WERI-Rb-1 (cell line): ENCODE measurements at places on chromosomes 5 and 9.

DNA sequence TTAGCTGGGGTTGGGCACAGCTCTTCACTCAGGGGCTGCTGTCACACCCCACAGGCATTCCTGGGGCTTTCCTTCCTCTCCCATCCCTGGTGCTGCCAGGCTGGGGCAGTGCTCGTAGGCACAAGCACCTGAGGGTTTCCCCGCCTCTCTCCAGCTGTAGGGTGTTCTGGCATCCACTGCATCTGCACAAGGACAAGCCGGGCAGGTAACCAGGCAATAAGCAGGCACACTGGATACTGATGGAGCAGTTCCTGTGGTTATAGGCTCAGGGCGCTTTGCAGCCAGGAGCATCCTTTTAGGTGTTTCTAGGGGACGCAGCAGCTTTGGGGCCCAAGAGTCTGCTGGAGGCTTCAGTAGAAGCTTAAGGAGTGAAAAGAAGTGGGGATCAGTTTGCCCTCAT, 56.8 kb downstream of the ARHGEF37 start:
- no peak for DNase-seq

- no peak for DNase-seq
These were observed 31.2 kb downstream of the MRPL36 start for GRCh38 chr5:1768283-1769000.

- DNase-seq, result no peak
These were observed 142.5 kb downstream of the SNCAIP start for GRCh38 chr5:122454541-122454940.

- no peak for DNase-seq
These were observed 9.8 kb downstream of the DOCK2 start for GRCh38 chr5:169646856-169647255.

- peak; percentile 86 for DNase-seq
These were observed 685 bp downstream of the SLC24A2 start for GRCh38 chr9:19788152-19788551.

DNA sequence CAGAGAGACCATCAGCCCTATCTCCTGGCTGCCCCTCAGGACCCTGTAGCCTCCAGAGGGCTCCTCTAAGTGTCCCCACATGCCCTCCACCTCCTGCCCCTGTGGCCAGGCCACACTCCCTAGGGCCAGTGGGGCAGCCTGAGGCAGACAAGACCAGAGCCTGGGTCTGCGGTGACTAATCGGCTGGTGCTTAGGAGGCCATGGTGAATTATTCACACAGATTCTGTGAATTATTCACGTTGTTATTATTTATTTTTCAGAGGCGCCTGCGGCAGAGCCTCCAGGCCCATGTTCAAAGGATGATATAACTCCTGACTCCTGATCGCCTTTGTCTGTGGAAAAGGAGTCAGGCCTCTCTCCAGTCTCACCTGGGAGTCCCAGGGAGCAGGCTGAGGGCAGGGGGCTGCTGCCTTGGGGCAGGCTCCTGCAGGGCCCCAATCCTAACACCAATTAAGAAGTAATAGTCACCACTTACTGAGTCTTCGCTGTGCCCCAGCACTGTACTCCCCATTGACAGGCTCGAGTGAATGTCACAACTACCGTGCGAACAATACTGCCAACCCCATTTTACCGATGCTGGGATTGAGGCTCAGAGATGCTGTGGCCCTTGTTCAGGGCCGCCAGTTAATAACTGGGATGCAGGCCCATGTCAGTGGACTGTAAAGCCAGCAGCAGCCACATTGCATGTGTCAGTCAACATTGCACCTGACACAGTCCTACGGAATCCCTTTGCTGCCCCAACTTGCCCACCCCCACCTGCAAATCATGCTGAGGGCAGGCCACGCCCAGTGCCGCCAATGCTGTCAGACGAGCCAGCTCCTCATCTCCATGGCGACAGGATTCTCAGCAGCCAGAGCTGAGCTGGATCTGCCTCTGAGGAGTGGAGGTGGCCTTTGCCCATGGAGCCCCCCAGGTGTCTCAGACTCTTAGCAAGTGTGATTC, 94.9 kb downstream of the PCDH1 start:
- DNase-seq, result peak; percentile 38

- peak; percentile 21 for DNase-seq
These were observed 209.5 kb downstream of the ARHGAP26 start for GRCh38 chr5:142979636-142980035.

DNA sequence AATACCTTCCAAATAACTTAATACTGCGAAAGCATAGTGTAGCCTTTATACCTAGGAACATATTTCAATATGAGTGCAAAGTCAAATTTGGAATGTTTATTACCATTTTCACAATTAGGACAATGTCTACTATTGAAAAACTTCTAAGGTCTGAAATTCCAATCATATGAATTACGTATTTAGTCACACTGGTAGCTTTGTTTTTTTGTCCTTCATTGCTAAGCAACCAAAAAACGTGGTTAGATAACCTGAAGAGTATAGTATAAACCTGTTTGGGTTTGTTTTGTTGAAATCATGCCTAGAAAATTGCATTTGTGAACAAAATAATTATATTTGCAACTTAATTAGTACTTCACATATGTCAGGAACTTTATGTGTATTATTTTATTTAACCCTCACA, 134.2 kb downstream of the FBXO4 start:
- DNase-seq, result no peak

GRCh38 chr9:95027914-95028852, 289.3 kb downstream of the FANCC start:
- DNase-seq, result no peak

GRCh38 chr5:150758203-150758530, 650 bp downstream of the DCTN4 start:
- no peak for DNase-seq

GRCh38 chr5:5650242-5650641, 227.8 kb downstream of the ICE1 start:
- no peak for DNase-seq

- peak; percentile 22 for DNase-seq
These were observed 98.6 kb upstream of the SLC25A48 start for GRCh38 chr5:135735831-135736230.

DNA sequence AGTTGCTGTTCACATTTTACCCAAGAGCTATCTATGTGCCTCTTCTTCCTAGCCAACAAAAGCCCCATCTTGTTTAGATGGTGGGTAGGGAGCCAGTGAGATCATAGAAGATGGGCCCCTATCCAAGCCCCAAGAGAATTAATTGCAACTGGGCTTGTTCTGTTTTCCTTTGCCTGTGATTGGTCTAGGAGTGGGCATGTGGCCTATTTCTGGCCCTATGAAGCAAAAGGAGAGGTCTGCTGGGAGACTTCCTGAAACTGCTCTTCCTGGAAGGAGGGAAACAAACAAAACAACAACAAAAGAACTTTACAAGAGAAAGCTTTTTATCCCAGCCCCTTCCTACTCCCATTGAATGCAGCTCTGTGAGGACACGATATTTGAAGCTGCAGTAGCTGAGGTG, 32.5 kb upstream of the ALDOB start:
- DNase-seq, result no peak

DNA sequence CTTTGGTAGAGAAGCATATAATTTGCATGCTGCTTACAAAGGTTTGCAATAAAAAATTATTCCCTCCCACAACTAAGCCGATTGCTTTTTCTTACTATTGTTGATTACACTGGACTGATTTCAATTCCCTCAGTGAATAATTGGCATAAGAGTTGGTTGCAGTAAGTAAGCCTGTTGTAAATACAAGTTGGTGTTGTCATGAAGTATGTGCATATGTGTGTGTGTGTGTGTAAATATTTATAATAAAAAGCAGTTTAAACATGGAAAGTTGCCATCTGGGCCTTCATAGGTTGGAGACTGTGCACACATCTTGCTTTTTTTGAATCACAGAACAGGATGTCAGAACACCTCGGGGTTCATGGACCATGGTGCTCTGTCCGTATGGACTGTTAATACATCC, 131.2 kb downstream of the ATP10B start:
- DNase-seq, result no peak

DNA sequence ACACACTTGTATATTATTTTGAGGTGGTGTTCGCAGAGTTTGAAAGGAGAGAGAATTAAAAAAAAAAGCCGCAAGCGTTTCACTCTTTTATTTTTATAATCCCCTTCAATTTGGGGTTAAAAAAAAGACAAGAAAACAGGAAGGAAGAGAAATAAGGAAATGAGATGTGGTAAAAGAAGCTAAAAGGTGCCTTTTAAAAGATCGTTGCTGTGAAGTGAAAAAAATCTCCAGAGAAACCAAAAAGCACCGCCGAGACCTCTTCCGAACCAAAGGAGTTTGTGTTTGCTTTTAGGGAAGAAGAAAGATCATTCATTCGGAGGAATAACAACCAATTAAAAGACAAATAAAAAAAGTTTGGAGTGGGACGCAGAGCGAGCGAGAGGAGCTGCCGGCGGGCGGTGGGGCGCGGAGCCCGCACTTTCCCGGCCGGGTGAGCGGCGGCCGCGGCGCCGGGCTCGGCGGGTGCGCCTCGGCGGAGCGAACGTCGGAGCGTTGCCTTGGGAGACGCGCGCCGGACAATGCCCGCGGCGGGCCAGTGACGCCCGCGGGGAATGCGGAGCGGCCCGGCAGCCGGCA, 355 bp downstream of the TLE4 start:
- peak; percentile 16 for DNase-seq

DNA sequence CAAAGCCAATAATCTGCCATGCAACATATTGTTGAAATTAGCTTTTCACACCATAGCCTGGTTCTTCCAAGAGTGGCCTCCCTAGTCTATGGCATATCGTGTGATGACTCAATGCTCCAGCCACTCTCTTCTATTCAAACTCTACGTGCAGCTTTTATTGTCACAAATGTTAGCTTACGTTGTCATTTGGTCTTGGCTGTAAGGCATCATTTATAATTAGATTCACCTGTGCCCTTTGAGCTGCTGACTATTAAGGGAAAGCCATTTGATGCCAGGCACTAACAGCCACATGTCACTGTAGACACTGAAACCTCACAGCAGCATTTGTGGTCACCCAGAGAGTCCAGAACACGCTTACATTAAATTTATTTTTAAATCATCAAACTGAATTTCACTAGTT, 66.8 kb downstream of the APBA1 start:
- no peak for DNase-seq

GRCh38 chr5:27769748-27770402, 731.5 kb upstream of the CDH9 start:
- DNase-seq, result no peak

DNA sequence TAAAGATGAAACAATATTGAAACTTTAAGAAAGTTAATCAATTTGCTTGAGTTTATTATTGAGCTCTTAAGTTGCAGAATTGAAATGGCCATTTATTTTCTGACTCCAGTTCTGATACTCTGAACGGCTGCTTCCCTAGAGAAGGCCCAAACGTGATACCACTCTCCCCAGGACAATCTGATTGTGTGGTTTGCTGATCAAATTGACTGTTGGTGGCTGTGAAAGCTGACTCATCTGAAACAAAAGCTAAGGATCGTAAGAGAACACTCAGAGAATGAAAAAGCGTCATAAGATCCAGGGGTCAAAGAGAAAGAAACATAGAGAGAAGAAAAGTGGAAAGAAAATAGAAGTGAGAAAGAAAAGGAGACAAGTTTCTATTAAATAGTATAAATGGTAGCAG, 147.2 kb downstream of the IZUMO3 start:
- no peak for DNase-seq

DNA sequence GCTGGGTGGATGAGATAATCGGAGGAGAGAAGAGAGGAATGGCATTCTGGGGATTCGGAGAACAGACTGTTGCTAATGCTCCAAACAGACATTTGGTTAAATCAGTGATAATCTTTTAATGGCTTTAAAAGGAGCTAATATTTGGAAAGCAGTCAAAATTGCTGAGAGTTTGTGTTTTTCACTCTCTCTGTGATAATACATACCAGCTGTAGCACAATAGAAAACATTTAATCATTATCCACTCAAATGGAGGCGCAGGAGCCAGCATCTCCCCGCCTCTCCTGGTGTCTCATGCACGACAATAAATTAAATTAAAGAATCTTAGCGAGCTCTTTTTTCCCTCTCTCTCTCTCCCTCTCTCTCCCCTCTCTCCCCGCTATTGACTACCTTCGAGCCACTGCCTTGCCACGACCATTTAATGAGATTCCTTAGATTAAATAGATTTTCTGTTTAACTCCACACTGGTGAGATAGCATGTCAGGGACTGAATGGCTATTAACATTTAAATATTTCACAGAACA, 268.6 kb upstream of the MVB12B start:
- DNase-seq, result no peak

GRCh38 chr5:96144289-96144688, 182.6 kb upstream of the ELL2 start:
- no peak for DNase-seq

DNA sequence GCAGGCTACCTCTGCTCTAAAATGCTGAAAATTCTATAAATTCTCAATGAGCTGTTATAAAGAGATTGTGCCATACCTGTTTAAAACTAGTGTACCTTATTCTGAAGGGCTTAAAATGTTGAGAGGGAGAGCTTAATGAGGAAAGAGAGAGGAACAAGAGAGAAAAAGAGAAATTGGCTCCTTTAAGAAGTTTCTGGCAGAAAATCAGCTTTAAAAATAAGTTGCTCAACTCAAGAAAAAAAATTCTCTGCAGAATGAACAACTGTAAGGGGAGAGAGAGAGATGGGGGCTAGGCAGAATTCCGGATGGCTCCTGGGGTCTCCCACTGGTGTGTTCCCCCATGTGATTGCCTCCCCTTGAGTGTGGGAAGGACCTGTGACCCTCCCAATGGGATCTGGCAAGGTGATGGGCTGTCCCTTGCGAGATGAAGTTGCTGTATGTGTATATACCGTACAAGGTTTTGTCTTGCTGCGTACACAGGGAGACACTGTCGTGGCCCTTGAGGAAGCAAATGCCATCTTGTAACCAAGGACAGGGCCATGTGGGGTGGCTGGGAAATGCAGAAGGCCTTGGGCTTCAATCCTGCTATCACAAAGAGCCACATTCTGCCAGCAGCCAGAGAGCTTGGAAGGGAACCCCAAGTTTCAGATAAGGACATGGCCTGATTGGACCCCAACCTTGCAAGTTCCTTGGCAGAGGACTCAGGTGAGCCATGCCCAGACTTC, 64.3 kb upstream of the S1PR3 start:
- DNase-seq, result no peak

DNA sequence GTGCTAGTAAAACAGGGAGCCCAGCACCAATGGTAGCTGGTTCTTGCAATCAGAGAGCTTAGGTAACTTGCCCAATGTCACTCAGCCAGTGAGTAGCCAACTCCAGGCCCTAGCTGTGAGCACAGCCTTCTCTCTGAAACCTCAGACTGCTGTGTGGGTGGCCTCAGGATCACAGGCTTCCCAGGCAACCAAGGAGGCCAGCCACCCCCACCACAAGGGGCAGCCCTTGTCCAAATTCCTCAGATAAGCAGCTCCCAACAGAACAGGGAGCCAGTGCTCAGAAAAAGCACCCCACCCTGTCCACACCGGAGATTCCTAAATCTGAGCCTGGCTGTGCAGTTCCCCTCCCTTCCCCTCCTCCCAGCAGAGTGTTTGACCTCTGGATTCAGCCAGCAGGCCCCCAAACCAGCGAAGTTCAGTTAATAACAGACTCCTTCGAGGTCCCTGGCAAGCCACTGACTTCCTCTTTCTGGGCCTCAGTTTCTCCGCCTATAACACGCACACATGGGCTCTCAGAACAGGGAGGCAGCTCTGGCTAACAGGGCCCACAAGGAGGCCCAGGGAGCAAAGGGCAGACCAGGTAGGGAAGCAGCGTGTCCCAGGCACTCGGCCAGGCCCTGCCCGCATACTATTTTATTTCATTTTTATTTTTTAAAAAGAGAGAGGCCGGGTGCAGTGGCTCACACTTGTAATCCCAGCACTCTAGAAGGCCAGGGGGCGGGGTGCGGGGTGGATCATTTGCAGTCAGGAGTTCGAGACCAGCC, 2.7 kb downstream of the EEIG1 start:
- DNase-seq, result no peak

- DNase-seq, result no peak
These were observed 208.3 kb downstream of the GABBR2 start for GRCh38 chr9:98500337-98500919.

GRCh38 chr5:106865279-106865678, 805.5 kb downstream of the EFNA5 start:
- no peak for DNase-seq

GRCh38 chr5:168807287-168807686, 228.1 kb upstream of the PANK3 start:
- no peak for DNase-seq
